CD4-positive, alpha-beta T cell treated with Interleukin-21 for 1 hour (primary cell): ENCODE measurements at places on chromosomes 4 and X.

DNA sequence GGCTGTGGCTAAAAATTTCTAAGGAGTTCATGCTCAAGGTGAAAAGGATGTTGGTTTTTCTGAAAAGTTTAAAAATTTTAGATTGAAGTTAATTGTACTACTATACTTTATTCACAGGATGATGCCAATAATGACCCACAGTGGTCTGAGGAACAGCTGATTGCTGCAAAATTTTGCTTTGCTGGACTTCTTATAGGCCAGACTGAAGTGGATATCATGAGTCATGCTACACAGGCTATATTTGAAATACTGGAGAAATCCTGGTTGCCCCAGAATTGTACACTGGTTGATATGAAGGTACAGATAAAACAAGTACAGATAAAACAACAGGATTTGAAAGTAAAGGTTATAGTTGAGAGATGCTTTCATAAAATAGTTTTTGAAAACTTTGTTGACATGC, 12.2 kb downstream of the PAICS start:
- no peak for DNase-seq

DNA sequence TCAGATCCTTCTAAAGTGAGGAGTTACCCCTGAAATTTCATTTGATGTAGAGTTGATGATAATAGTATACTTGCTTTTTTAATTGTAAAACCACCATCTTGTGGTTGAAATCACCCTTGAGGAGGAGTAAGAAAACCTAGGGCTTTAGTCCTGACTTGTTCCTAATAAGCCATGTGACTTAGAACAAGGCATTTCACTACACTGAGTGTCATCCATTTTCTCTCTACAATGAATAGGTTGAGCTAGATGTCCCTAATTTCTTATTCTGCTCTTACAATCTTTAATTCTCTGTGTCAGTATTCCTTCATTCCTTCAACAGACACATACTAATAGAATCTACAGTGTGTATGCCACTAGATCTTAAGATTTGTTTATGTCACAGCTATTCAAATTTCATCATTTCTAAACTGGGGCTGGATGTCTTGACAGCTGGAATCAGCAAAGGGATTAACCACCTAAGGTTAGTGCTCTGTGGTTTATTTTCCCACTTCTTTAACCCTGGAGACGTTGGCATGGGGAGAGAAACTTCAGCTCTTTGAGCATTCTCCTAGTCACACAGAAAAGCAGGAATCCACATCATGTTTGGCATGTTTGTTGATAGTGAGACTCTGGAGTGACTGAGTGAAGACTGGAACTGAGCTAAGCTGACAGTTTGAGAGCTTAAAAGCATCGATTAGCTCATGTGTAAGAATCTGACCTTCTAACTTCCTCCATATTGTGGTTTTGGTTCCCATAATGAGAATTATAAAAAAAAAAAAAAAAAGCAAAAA, 246.3 kb downstream of the NDST4 start:
- no peak for DNase-seq

DNA sequence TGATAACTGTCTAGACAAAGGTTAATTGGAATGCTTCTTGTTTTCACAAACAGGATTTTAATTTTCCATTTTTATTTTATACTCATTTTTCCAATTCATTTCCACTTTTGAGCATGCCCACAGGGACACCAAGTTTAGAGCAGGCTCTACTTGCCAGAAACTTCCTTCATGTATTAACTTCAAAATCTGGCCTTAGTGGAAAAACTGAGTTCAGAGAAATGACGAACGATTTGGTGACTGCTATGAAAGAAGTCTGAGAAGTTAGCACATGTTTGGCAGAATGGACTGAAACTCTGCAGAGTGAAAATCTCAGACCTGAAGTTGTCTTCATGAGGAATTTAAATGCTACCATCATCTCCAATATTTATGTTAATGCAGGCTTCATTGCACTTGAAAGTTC, 214.1 kb downstream of the THOC2 start:
- DNase-seq = no peak

DNA sequence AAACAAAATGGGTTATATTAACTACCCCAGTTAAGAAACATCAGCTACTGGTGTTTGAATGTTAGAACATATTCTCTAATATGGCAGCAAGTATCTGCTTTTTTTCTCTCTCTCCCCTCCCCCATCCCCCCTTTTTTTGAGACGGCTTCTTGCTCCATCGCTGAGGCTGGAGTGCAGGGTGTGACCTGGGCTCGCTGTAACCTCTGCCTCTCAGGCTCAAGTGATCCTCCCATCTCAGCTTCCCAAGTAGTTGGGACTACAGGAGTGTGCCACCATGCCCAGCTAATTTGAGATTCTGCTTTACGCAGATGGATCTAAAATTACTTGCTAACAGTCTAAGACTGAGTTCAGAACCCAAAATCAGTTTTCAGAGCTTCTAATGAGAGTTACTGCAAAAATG, 101.9 kb downstream of the AFF1 start:
- no peak for DNase-seq

DNA sequence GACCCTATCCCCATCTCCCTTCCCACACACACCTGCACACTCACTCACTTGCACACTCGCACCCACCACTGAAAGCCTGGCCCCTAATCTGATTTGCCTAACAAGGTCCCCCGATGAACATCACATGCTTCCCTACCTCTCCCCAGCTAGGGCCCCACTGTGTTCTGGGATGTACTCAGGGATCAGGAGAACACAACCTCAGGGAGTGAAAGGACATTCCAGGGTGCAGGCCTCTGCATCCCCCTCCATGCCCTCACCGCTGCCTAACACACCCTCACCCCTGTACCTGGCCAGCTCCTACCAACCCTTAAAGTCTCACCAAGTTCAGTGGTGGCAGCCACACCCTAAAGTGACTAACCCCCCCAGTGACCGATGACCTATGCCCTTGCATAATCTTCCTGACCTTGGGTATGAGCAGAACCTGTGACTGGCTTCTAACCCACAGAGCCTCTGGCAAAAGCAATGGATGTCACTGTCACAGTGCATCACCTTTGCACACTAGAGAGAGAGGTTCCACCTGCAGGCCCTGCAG, 2.4 kb upstream of the AFAP1 start:
- no peak for DNase-seq

- peak; percentile 3 for DNase-seq
Measured at GRCh38 chr4:87843936-87844335, 11.2 kb downstream of the MEPE start.

GRCh38 chr4:184573701-184574100, 75.5 kb downstream of the CASP3 start:
- DNase-seq = no peak
